ENCODE measurements at places on chromosomes 7 and 10. TPM values are rescaled to one million over a fixed set of nuclear protein-coding genes. Genes with fewer than 3 reads are reported as not detected.

The STAG3 gene
- total RNA-seq: 22.3 TPM

The ANLN gene
- 38.0 TPM for total RNA-seq

The SYCE1 gene
- 0.62 TPM for total RNA-seq

The SLC16A9 gene
- total RNA-seq: 2.1 TPM

The POMZP3 gene
- 8.2 TPM for total RNA-seq

Data from activated T-helper 2 cell treated with anti-CD3 and anti-CD28 coated beads, Interferon-gamma antibody, Interleukin-2, Interleukin-4, amounts not matched to agents 10 μg/mL and 5 μg/mL and 100 μg/mL, durations not matched to agents 14 hours and 24 hours and 36 hours (primary cell).